ENCODE measurements at places on chromosomes 2 and 18.
A peak's percentile ranks its signal among the peaks of the same experiment; 100 is the strongest.

DNA sequence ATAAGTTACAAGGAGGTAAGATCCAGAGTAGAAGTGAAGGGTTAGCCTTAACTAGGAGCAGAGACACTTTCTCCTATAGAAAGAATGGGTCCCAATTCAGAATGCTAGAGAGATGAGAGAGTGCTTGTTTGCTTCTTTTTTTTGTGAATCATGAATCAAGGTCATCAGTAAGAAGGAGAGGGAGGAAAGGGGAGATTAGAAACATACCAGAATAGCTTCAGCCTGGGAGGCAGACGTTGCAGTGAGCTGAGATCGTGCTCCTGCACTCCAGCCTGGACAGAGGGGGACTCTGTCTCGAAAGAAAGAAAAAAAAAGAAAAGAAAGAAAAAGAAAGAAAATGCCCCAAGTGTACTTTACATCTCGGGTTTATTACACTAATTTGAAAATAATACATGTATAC is 55.8 kb upstream of the SLC35F5 start:
- DNase-seq, result no peak

GRCh38 chr2:146651361-146651760 is 1193.5 kb upstream of the ACVR2A start:
- DNase-seq, result no peak

GRCh38 chr18:24157855-24158254 is 19.0 kb downstream of the CABYR start:
- DNase-seq, result no peak

- DNase-seq, result peak; percentile 68
Observed at GRCh38 chr18:24075767-24076597, 61.4 kb downstream of the TTC39C start.

- DNase-seq, result no peak
Observed at GRCh38 chr2:215507836-215508235, 72.0 kb upstream of the FN1 start.

DNA sequence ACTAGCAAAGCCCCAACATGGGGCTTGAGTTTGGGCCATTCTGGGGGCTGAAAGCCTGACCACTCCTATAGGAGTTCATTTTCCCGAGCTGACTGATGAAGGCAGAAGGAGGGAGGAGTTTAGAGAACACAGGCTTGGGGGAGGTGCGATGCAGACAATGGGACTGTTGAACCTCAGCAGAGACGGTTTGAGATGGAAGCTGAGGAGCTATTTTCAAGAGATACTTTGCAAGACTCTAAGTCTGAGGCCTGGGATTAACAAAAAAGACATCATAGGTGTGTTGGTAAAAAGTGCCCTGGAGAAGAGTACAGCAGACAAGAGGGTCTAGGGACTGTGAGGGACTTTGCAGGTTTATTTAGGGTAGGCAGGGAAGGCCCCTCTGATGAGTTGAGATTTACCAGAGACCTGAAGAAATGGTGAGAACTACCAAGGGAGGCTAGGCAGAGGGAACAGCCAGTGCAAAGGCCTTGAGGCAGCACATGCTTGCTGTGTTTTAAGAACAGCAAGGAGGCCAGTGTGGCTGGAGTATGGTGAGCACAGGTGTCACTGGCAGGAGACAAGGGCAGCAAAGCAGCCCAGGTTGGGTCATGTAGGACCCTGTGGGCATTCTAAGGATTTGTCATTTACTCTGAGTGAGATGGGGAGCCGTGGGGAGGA is 31.6 kb downstream of the PCBP1 start:
- DNase-seq, result no peak

- no peak for DNase-seq
Observed at GRCh38 chr18:68764016-68764415, 33.9 kb upstream of the CCDC102B start.

GRCh38 chr2:5250482-5250881 is 441.7 kb upstream of the SOX11 start:
- DNase-seq, result peak; percentile 31

GRCh38 chr2:238939521-238940403 is 91.9 kb downstream of the TWIST2 start:
- DNase-seq, result no peak

DNA sequence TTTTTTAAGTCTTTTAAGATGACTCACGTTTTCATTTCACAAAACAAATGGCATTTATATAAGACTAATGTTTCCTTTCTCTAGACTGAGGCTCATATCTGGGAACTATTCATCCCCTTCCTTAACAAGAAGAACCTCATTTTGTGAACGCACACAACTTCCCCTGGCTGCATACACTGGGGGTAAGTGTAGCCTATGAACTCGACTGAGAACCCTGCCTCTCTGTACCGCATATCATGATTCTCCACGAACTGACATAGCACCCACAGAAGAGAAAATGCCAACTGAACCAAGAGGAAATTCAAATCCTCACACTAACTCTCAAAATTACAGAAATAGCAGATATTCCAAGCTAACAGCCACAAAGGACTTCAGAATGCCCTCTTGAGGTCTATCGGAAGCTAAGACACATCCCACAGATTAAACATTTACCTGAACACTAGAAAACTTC is 236.7 kb downstream of the TCF4 start:
- no peak for DNase-seq

DNA sequence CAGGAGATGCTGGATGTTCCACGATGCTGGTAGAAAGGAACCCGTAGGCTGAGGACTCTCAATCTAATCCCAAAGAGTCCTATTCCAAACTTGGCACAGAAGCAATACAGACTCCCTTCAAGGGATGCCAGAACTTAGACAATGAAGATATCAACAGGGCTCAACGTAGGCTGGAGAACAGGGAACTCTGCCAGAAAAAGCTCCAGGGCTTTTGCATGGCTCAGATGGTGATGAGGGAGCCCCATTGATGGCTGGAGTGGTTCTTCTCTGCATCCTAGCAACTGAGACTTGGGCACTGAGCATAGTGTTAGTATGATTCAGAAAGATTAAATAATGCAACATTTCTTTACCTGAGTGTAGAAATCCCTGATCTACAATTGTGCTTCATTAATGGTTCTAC is 117.2 kb upstream of the NCK2 start:
- DNase-seq, result peak; percentile 54

DNA sequence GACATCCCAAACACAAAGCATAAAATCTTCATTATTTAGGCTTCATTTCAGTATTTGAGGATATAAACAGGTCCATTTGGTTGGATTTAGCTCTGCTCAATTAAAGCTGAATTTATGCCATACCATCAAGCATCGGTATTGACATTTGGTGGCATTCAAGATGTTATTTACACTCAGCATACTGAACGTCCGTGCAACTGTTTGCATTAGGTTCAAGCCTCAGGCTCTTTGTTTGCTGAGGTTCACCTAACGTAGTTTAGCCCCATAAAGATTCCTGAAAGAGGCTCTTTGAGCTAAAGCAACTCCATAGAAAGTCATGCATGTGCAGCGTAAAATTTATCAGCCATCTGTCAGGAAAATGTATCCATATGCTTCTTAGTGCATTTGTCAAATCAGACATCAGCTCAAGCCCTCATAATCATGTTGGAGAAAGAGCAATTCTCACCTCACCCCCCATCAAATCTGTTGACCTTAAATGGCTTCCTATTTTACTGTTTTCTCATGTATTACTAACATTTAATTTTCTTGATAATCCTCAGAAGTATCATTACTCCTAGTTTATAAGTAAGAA is 366.9 kb downstream of the EPHA4 start:
- peak; percentile 86 for DNase-seq

DNA sequence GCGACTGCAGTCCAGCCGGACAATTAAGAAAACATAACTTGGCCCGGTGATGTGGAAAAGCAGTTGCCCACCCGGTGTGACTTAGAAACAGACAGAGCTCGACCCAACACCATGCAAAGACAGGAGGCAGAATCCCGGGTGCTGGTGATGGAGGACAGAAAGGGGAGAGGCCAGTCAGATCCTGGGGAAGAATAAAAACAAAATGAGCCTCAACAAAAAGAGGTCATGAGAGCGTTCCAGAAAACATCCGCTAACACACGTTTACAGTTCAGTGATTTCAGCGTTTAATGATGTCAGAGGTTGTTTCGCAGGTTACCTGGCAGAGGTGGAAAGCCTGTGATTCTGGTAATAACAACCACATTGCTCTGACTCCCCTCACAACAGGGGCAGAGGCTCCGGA is 111.9 kb downstream of the OSR1 start:
- no peak for DNase-seq

- no peak for DNase-seq
Observed at GRCh38 chr2:39447266-39448168, 10.4 kb upstream of the MAP4K3 start.

DNA sequence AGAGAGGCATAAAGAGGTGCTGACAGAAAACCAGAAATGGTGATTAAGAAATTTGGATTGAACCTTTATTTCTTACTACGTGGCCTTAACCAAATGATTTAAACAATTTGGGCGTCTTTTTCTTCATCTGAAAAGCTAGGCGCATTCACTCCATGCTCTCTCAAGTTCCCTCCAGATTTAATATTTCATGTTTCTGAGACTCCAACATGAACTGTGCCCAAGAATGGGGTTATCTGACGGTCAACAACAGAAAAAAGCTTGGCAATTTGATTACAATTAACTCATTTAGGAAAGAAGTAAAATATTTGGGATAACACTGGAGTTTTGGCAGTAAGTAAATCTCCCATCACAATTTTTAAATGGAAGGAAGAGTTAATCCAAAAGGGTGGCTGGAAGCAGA is 345.4 kb downstream of the ARHGAP15 start:
- no peak for DNase-seq

GRCh38 chr2:152470861-152471854 is 136.2 kb downstream of the FMNL2 start:
- no peak for DNase-seq

- no peak for DNase-seq
Observed at GRCh38 chr2:46555011-46555410, 75.6 kb downstream of the TMEM247 start.

GRCh38 chr2:17912266-17912691 is 33.8 kb downstream of the KCNS3 start:
- DNase-seq, result no peak

- no peak for DNase-seq
Observed at GRCh38 chr2:226362980-226363379, 436.6 kb downstream of the IRS1 start.

GRCh38 chr2:240894006-240894405 is 1.9 kb downstream of the MAB21L4 start:
- DNase-seq, result no peak

DNA sequence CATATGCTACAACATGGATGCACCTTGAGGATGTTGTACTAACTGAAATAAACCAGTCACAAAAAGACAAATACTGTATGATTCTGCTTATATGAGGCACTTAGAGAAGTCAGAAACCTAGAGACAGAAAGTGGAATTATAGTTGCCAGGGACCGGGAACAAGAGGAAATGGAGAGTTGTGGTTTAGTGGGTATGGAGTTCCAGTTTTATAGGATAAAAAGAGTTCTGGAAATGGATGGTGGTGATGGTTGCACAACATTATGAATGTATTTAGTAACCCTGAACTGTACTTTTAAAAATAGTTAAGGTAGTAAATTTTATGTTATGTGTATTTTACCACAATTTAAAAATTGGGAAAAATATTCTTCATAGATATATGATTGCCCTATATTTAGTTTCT is 97.7 kb downstream of the DPP4 start:
- DNase-seq, result no peak

DNA sequence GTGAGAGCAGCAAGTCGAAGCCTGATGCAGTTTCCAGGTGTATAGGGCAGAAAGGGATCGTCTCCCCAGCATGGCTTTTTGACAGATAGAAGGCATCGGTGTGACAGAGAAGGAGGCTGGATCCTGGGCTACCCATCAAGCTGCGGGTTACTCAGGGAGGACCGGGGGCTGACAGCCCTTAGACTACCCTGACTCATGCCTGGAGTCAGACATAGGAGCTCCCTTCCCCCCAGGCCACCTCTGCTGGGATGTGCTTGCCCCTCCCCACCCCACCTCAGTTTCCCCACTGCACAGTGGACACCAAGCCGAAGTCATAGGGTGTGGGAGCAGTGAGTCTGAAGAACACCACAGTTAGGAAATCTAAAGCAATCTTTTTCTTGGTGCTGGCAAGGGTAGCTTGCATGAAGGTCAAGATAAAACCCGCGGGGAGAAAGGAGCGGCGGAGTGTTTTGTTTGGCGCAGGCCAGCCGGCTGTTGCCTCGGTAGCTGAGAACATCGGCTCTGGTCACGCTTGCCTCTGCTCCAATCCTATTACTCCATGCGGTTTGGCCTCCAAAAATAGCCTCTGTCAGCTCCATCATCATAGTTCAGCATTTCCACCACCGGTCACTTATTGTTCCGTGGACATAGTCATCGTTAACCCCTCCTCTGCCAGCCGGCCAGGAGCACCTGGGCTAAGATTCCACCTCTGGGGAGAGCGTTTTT is 169.2 kb upstream of the GLI2 start:
- DNase-seq, result no peak

DNA sequence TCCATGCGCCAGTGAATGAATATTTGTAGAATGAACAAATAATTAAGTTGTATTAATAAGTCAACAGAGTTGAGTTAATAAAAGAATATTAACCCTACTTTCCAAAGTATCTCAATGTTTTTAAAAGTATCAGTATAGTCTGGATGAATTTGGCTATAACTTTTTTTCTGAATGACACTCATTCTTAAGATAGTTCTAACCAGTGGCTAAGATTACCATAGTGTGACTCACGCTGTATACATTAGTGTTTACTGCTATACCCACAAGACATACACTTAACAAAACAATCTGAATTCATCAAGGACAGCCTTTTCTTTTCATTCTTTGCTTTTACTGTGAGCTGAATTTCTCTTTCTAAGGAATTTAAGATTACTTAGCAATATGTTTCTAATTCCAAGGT is 77.0 kb upstream of the PDE1A start:
- DNase-seq, result no peak

GRCh38 chr2:10529611-10530010 is 81.5 kb upstream of the ODC1 start:
- DNase-seq, result no peak

DNA sequence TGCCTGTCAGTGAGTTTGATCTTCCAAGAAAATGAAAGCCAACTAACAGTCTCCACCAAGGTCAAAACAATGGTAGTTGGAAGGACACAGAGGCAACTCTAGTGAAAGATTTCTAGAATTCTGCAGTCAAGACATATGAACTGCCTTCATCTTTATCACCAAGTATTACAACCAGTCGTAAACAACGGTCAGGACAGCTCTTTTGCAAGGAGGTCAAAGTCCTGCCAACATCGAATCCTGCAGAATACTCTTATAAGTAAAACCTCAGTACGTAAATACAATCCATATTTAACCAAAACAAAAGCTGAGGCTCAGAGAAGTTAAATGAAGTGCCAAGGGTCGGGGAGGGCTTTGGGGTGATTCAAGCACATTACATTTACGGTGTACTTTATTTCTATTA is 3.1 kb downstream of the FEZ2 start:
- DNase-seq, result no peak

DNA sequence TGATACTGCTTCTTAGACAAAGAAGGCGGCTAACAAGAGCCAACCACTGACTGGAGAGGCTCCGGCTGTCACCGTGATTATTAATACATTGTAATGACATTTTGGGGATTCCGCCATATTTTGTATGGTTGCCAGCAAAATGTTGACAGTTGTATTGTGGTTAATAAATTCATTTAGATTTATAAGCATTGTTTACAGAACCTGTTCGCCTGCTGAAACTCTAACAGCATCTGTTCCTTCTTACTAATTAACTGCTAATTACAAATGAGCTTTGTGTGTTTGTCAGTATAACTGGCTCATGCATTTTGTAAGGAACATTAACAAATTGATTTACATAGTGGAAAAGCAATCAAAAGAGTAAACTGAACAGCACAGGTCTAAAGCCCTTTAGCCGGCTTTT is 332.4 kb downstream of the GBX2 start:
- no peak for DNase-seq
